ENCODE measurements at places on chromosomes 4 and X. TPM values are rescaled to one million over a fixed set of nuclear protein-coding genes. Genes with fewer than 3 reads are reported as not detected.

COL25A1 gene
- not detected for total RNA-seq

TNIP3 gene
- 0.47 TPM for total RNA-seq

RGN gene
- not detected for total RNA-seq

KLHL4 gene
- total RNA-seq: not detected
